Right ventricle myocardium superior (tissue), 1 donor: ENCODE measurements at places on chromosomes 1 and 21.

GRCh38 chr1:154557939-154558719, at the start of gene UBE2Q1:
UBE2Q1 (minus strand) TSS chr1:154558662; CDS start chr1:154558553, 109 bp downstream.
- DNase-seq = peak; percentile 80

DNA sequence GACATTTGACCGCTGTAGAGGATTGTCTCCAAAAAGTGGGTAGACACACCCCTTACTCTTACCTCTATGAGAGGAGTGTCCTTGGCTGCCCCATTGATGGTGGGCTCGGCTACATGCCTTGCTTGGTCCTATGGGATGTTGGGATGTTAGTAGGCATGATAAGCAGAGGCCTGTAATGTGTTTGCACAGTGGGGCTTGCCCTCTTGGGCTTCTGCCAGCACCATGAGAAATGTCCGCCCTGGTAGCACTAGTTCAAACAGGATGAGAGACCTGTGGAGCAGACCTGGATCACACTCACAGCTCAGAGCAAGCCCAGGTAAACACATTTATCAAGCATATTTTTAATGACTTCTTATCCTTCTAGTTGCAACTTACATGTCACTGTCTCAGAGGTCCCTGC, 54.2 kb downstream of the SH3GLB1 start:
- DNase-seq = no peak

DNA sequence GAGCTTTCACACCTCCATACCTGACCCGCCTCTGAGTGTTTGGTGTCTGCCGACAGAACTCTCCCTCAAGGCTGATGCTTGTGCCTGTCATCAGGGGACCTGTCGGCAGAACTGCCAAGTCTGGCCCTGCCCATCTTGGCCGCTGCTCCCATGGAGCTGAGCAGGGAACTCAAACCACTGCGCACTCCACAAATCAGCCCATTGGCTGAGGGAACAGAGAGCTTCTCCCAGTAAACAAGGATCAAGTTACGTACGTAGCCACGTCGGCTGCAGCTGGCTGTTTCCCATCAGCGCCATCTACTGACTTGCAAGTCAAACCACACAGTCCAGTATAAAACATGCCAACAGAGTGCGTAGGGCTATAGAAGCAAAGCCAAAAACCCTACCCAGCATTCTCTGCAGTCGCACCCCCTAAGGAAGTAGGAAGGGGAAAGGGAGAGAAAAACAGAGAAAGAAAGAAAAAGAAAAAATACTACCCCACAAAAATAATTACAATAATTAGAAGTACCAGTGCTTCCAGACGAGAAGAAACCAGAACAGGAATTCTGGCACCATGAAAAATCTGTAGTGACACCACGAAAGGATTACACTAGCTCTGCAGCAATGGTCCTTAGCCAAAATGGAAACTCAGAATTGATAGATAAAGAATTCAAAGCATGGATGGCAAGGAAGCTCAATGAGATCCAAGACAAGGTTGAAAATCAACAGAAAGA, 13.1 kb downstream of the KRTAP13-1 start:
- DNase-seq = peak; percentile 54

DNA sequence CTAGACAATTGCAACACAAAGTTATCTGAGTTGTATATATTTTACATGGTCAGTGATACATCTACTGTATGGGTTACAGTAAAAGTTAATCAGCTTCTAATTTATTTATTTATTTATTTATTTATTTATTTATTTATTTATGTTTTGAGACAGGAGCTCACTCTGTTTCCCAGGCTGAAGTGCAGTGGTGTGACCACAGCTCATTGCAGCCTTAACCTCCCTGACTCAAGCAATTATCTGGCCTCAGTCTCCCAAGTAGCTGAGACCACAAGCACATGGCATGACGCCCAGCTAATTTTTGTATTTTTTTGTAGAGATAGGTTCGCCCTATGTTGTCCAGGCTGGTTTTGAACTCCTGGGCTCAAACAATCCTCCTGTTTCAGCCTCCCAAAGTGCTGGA, 241.6 kb downstream of the PTPRC start:
- no peak for DNase-seq

DNA sequence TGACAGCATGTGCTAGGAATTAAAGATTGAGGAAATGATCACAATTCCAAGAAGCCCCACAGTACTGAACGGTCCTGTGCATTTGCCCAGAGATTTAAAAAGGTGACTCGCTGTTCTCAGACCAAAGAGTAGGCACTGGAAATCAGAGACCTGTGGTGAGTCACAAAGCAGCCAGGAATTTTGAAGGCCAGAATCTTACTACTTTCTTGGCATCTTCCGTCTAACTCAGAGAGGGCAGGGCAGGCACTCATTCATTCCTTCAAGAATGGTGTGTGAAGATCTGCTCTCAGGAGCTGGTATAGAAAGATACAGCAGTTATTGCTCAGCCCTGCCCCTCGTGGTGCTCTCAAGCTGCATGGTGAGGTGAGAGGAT, 57.9 kb downstream of the BRINP2 start:
- DNase-seq = no peak

GRCh38 chr1:119635811-119636390, 12.2 kb downstream of the ZNF697 start:
- no peak for DNase-seq

- DNase-seq = no peak
Observed at GRCh38 chr1:87424541-87424940, 95.9 kb downstream of the LMO4 start.

- no peak for DNase-seq
Observed at GRCh38 chr1:18719786-18720451, 89.3 kb downstream of the PAX7 start.

- DNase-seq = no peak
Observed at GRCh38 chr21:46065914-46066551, 31.9 kb upstream of the COL6A2 start.

DNA sequence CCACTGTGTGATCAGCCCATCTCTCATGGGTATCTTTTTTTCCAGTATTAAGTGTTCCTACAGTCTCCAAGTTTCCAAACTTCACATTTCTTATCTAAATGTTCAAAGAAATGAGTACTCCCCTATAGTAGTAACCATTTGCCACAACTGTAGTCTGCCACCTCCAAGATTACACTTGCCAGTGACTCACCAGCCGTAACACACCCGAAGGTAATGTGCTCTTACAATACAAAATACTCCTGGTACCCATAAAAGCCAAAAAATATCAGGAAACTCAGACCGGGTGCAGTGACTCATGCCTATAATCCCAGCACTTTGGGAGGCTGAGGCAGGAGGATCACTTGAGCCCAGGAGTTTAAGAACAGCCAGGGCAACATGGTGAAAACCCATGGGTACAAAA, 20.5 kb upstream of the ZNF496 start:
- DNase-seq = no peak

DNA sequence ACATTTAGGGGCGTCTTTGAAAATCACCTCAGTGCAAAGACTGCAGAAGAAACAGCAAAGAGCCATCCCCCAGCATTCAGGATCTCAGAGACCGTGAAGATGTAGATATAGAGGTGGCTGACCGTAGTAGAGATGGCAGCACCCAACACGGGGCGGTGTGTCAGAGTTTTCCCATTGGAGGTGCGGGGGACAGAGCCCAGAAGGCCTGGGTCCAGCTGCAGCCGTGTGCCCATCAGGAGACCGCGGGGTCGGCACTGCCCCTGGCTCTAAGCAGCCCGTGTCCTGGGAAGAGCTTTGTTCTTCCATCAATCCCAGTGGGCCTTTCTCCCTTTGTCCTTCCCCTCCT, 1.1 kb downstream of the GABRD start:
- DNase-seq = no peak

DNA sequence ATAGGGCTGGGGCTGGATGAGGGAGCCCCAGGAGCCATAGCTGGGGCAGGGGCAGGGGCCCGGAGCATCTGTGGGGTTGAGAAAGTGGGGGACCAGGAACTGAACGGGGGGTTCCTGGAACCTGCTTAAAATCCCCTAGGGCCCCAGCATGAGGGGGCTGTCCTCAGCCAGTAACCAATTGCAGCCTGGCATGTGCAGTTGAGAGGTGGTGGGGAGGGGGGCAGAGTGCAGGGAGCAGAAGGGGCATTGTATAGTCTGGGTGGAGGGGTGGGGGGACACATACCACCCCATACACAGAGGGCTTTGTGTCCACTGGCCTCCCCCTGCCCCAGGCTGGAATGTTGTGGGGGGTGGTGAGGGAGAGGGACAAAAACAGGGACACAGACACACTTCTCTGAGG, at the start of gene MPZ:
Gene MPZ (minus strand): TSS at position 101 of the 400 bp plus-strand sequence. CDS start 63 bp downstream, at position 38.
- DNase-seq = no peak

GRCh38 chr1:157292809-157293564, 154.8 kb upstream of the ETV3 start:
- no peak for DNase-seq

DNA sequence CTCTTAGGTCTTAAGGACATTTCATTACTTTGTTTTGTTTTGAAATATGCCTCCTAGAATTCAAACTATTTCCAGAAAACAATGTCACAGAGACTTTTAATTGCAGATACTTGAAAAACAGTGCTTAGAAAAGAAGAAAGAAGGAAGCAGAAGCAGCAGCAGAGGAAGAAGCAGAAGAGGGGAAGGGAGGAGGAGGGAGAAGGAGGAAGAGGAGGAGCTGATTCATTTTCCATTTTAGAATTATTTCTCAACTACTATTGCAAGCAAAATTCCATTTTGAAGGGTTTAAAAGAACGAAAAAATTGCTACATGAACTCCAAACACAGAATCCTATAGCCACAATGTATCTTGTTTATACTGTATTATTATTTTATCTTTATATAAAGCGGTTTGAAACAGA, 13.9 kb downstream of the RC3H1 start:
- no peak for DNase-seq

- DNase-seq = no peak
Observed at GRCh38 chr1:109793486-109794318, 30.0 kb upstream of the EPS8L3 start.

GRCh38 chr1:33682371-33682770, 181.5 kb upstream of the HMGB4 start:
- no peak for DNase-seq

GRCh38 chr1:79929356-79929755, 922.8 kb upstream of the ADGRL4 start:
- no peak for DNase-seq

GRCh38 chr1:8113262-8114220, 87.4 kb upstream of the ERRFI1 start:
- DNase-seq = no peak

GRCh38 chr1:25774921-25775771, 24.8 kb upstream of the SELENON start:
- DNase-seq = no peak

- DNase-seq = no peak
Observed at GRCh38 chr1:43531107-43531905, 623 bp downstream of the PTPRF start.

DNA sequence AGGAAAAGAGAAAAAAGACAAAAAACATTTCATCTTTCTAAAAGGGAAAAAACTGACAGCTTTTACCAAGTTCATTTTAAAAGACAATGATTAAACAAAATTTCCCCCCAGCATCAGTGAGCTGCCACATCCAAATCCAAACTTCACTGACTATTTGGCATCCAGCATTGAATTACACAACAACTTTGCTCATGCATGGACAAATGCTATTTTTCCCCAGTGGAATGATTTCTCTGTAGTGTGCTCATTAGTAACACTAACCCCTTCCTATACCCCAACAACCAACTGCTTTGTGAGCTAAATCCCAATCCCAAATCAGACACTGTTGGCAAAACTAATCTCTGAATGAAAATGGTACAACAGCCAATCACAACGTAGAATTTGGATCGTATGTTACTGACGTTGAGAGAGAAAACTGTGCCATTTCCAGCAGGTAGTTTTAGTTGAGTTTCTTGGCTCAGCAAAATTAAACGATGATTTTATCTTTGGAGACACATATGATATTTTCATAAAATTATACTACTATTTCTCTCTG, 37.9 kb downstream of the PIK3R3 start:
- no peak for DNase-seq

GRCh38 chr1:15355968-15356625, 53.6 kb upstream of the EFHD2 start:
- DNase-seq = no peak

- no peak for DNase-seq
Observed at GRCh38 chr1:244106837-244107493, 55.9 kb downstream of the ZBTB18 start.

DNA sequence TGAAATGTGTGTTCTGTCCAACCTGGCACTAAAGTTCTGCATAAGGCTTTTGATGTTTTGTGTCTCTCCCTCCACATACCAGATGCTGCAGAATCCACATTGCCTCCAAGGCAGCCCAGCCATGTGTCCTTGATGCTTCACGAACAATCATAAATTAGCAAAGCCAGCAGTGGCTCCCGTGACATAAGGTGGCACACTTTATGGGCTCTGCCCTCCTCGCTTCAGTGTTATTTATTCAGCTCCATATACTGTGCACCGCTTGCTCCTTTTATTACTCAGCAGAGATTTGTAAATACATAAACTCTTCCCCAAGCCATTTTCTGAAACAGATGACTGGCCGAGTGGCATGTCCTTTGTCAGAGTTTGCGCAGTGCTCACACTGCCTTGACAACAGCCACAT, 112.8 kb upstream of the SLC35F3 start:
- DNase-seq = no peak

GRCh38 chr1:183069562-183070216, 46.5 kb downstream of the LAMC1 start:
- DNase-seq = no peak

GRCh38 chr1:29579821-29580425, 343.6 kb downstream of the PTPRU start:
- no peak for DNase-seq

DNA sequence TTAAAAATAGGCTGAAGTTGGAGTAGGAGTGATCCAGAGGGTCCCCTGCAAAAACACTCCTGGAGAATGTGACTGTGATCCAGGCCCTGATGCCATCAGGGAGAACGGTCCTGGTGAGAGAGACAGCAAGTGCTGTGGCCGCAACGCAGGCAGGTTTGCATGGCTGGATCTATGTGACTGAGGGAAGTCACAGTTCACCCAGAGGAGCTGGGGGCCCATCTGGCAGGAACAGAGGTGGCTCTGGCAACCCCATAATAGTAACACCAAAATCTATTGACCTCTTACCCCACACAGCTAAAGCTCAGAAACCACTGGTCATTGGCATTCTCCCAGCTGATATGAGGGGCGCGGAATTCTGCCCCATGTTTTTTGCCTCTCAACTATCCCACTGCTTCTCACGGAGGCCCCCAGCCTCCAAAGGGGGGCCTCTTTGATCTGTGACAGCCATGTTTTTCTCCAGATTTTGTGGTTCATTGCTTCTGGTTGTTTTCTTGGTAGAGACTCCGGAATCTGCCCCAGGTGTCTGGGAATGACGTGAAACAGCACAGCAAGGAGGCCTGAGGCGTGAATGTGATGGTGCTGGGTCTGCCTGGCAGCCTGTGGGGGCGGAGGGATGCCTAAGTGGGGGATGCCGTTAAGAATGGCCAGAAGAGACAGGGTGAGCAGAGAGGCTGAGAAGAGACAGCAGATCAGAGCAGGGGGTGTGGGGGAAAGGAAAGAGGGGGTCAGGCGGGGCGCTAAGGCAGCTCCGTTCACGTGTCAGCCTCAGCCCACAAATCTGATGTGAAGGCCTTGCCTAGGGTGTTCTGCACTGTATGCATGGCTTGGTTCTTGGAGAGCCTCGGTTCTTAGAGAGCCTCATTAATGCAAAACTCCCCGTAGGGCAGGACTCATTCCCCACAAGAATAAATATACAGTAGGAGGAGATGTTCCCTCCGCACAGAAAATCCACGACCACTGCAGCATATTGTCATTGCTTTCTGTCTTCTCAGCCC, 23.5 kb downstream of the CASP9 start:
- no peak for DNase-seq
